ENCODE measurements at places on chromosomes 6 and 20. TPM values are rescaled to one million over a fixed set of nuclear protein-coding genes. Genes with fewer than 3 reads are reported as not detected.

DNA sequence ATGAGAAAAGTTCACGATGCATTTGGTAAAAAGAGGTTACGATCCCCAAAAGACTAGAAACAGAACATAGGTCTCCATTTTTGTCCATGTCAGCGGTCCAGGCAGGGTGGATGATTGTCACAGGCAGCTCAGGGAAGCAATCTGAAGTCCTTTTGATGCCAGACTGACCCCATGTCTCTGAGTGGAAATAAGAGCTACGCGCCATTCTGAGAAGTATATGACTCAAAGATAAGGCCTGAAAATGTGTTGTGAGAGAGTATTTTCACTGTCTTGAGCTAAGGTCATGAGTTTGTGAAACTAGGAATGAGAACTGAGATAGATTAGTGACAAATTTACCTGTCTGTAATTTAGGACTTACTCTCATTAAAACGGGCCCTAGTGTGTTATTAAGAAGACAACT is 69.5 kb downstream of the LYRM4 start:
- DNase-seq, result no peak
- H3K27me3 ChIP-seq, result no peaks in the 10 kb centered on the region
- H3K4me3 ChIP-seq, result no peak overlapping the region
- no peaks in the 10 kb centered on the region for H3K36me3 ChIP-seq
- no peak overlapping the region for H3K27ac ChIP-seq

- H3K4me3 ChIP-seq, result no peak overlapping the region
- no peak overlapping the region for H3K27ac ChIP-seq
- H3K36me3 ChIP-seq, result no peaks in the 10 kb centered on the region
- H3K4me1 ChIP-seq, result no peaks in the 10 kb centered on the region
Measured at GRCh38 chr6:170091000-170091638, 199.8 kb downstream of the DLL1 start.

GRCh38 chr6:89553431-89553830 is 85.1 kb downstream of the LYRM2 start:
- no peaks in the 10 kb centered on the region for H3K36me3 ChIP-seq
- no peak for DNase-seq
- no peak overlapping the region for H3K27ac ChIP-seq
- H3K4me1 ChIP-seq, result no peaks in the 10 kb centered on the region
- no peak overlapping the region for H3K4me3 ChIP-seq

DNA sequence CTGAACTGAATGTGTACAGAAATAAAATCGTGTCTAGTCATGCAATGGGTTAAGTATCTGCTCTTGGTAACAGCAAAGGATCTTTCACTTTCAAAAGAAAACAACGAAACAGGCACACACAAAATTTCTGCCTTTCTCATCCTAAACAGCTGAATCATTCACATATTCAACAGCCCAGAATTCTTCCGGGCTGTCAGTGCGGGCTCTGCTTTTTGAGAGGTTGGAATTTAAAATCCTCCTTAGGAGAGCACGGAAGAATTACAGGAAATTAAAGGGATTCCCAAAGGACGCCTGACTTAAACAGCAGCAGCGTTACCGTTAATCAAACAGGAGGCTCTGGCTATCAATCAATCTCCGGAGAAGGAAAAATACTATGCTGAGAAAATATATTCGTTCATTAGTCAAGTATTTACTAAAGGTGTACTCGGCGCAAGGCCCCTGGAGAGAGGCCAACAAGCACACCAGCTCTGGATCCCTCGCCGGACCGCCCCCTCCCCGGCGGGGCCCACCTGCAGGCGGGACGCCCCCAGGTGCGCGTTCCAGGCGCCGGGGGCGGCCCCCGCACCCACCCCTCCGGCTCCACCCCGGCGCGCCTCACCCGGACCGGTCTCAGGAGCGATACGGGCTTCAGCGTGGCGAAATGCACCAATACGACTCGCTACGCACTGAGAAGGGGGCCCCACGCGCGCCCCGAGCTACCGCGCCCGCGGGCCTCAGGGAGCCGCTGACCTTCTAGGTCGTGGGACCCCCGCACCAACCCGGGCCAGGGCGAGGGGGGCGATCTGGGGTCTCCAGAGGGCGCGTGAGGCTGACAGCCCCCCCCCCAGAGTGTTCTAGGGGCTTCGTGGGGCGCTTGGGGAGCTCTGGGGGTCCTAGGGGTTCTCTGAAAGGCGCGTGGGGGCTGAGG is 1.0 kb downstream of the NAPB start:
- H3K27ac ChIP-seq, result peak overlapping the region; percentile 69
- peaks cover 8% of the 10 kb centered on the region for H3K4me1 ChIP-seq
- no peaks in the 10 kb centered on the region for H3K36me3 ChIP-seq
- H3K27me3 ChIP-seq, result no peaks in the 10 kb centered on the region
- H3K4me3 ChIP-seq, result peak overlapping the region; percentile 88

DNA sequence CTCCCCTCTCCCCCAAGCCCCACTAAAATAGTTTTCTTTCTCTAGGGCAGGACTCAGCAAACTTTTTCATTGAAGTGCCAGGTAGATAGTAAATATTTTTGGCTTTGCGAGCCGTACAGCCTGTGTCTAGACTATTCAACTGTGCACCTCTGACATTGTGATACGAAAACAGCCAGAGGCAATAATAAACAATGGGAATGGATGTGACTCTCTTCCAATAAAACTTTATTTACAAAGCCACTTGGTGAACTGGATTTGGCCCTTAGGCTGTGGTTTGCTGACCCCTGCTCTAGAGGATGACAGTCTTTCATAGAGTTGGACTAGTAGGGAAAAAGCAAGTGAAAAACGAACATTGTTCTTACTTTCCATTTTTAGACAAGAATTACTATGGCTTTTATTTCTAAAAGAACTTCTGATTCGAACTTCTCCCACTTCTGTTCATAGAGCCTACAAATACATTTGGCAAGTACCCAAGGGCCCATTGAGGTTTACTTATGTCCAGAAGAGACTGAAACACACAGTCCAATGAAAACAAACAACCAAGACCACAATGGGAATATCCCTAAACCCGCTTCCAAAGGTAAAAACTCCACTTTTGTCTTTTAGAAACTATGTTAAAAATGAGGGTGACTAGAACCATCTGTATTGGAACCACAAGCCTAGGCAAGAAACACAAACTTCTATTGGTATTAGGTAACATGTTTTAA is 46.4 kb upstream of the CDKAL1 start:
- no peaks in the 10 kb centered on the region for H3K27me3 ChIP-seq
- no peaks in the 10 kb centered on the region for H3K36me3 ChIP-seq
- DNase-seq, result no peak
- H3K4me3 ChIP-seq, result no peak overlapping the region
- H3K27ac ChIP-seq, result no peak overlapping the region

DNA sequence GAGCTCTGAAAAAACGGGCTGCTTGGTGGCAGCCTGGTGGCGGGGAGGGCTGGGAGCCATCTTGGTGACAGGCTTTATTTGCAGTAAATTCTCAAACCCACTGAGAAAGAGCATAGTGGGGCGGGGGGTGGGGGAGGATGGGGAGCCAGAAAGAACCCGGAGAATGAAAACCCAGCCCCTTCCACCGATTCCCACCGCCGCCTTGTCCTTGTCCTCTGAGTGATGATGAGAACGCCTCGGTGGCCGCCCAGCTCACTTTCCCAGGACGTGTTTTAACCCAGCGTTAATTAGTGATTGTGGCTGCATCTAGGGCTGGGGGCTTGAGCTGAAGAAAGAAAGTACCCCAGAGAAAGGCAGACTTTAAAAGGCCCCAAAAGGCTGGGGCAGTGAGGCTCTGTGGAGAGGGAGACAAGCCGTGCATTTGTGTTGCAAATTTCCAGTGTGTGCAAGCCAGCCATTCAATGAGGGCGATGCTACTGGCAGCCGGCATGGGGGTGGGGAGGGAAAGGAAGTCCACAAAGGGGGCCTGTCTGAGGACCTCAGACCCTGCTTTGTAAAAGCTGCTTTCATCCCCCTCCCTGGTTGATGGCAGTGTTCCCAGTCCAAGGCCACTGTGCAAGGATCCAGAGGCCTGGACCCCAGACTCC is 6.2 kb upstream of the GHRH start:
- H3K36me3 ChIP-seq, result no peaks in the 10 kb centered on the region
- DNase-seq, result no peak
- H3K27ac ChIP-seq, result no peak overlapping the region
- no peaks in the 10 kb centered on the region for H3K27me3 ChIP-seq

DNA sequence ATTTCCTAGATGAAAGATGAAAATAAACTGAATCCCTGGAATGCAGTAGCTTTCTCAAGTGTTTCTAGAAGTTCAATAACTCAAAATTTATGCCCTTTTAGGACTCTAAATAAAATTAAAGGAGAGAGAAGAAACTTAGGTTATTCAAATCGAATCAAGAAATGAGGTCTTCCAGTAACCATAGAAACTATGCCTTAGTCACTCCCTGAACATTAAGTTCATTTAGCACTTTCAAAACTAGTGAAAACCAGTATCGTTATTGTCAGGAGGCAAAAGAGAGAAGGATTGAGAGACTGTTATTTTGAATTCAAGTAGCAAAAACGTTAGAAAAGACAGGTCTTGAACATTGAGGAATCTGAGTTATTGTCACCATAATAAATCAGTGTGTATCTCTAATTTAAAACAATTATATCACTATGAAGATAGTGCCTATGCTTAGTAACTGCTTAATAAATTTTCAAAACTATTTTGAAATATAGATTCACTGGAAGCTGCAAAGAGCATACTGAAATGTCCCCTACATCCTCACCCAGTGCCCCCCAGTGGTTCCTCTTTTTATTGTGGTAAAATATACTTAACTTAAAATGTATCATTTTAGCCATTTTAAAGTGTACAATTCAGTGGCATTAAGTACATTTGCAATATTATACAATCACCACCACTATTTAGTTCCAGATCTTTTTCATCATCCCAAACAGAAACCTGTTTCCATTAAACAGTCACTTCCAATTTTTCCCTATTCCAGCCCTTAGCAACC is 4.6 kb downstream of the RPP21 start:
- H3K27me3 ChIP-seq, result no peaks in the 10 kb centered on the region
- H3K36me3 ChIP-seq, result no peaks in the 10 kb centered on the region
- H3K4me1 ChIP-seq, result peaks cover 3% of the 10 kb centered on the region
- DNase-seq, result no peak
- H3K4me3 ChIP-seq, result no peak overlapping the region
- H3K27ac ChIP-seq, result no peak overlapping the region

- peaks cover 3% of the 10 kb centered on the region for H3K36me3 ChIP-seq
- no peak overlapping the region for H3K27ac ChIP-seq
- no peak for DNase-seq
- no peaks in the 10 kb centered on the region for H3K27me3 ChIP-seq
- H3K4me3 ChIP-seq, result no peak overlapping the region
Measured at GRCh38 chr6:87257565-87257964, 64.8 kb upstream of the SMIM8 start.

DNA sequence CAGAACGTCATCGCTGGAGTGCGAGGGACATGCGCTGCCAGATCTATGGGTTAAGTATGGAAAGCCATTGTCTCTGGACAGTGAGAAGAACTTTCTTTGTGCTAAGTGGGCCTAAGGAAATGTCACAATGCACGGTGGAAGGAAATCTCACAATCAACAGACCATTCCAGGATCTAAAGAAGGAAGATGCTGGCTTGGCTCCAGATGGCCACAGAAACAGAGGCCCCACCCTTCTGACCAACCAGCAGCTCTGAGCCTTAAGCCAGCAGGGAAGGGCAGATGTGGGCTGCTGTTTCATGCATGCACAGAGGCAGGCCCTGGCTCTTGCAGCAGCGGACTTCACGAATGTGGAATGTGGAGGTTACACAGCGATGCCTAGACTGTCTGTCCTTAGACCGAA is 156.3 kb downstream of the SOBP start:
- no peaks in the 10 kb centered on the region for H3K27me3 ChIP-seq
- no peaks in the 10 kb centered on the region for H3K4me1 ChIP-seq
- no peak overlapping the region for H3K27ac ChIP-seq
- no peaks in the 10 kb centered on the region for H3K36me3 ChIP-seq
- H3K4me3 ChIP-seq, result no peak overlapping the region

DNA sequence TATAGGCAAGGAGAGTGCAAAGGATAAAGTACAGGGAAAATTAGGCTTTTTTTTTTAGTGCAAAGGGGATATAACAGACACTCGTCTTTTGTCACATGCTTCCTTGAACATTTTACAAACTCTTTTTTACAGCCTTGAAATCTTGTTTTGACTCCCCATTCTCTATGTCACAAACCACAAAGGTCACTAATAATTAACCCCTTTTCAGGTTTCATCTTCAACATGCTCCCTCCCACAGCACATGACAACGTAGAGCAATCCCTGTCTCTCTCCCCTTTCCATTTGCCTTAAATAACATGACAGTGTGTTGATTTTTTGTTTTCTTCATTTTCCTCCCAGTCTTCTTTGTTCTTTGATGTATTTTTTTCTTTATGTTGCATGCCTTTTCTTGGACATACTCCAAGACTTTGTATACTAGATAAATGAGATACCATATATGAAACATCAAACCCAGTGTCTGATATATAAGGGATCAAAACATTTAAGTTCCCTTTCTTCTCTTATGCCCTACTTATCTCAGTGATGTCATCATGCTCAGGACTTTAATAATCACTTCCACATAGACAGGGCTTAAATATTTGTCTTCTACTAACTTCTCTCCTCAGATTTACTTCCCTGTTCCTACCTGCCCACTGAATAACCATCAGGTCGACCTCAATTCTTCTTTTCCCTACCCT is 378.7 kb upstream of the HSF2 start:
- no peak for DNase-seq
- no peaks in the 10 kb centered on the region for H3K36me3 ChIP-seq
- H3K4me1 ChIP-seq, result no peaks in the 10 kb centered on the region
- H3K27ac ChIP-seq, result no peak overlapping the region

- H3K27ac ChIP-seq, result no peak overlapping the region
- no peaks in the 10 kb centered on the region for H3K4me1 ChIP-seq
- no peaks in the 10 kb centered on the region for H3K36me3 ChIP-seq
- H3K27me3 ChIP-seq, result no peaks in the 10 kb centered on the region
Measured at GRCh38 chr6:157443066-157443800, 62.2 kb downstream of the ZDHHC14 start.

DNA sequence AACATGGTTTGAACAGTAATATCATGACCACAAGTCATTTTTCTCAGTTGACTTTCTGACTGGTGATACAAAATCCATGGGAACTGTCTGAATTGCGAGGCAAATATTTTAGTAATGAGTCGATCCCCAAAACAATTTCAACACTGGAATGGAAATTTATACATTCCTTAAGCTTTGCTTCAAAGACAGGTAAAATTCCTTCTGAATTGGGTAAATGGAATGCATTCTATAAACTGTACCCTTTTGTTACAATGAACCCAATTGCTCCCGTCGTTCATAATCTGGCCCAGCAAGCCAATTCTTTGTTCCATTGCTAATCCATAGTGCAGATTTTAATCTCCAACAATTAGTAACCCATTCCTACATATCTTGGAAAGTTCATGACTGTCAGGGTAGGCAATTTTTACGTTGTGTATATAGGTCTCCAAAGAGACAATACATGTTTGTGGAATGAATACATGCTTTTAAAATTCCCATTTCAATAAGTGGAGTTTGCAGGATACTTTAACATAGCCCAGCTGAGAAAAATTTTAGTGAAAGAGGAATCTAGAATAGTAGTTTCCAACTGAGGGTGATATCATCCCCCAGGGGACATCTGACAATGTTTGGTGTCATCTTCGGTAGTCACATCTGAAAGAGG is 32.7 kb downstream of the CYP24A1 start:
- no peak overlapping the region for H3K27ac ChIP-seq
- H3K4me3 ChIP-seq, result no peak overlapping the region
- DNase-seq, result no peak
- no peaks in the 10 kb centered on the region for H3K27me3 ChIP-seq

NOX3 gene
- not detected for total RNA-seq

PCNA gene
- total RNA-seq, result 16.0 TPM

PACRG gene
- total RNA-seq, result 3.1 TPM

TMX4 gene
- 28.9 TPM for total RNA-seq

CRISP3 gene
- total RNA-seq, result 10.2 TPM

NTSR1 gene
- total RNA-seq, result 0.04 TPM

SLC17A9 gene
- total RNA-seq, result 1.3 TPM
